ENCODE measurements at places on chromosomes 3 and 15. TPM values are rescaled to one million over a fixed set of nuclear protein-coding genes. Genes with fewer than 3 reads are reported as not detected.

GRCh38 chr3:168596175-168596823 is 500.6 kb upstream of the GOLIM4 start:
- DNase-seq, result no peak

- no peak for DNase-seq
These were observed 60.2 kb downstream of the SEMA5B start for GRCh38 chr3:122967356-122967755.

DNA sequence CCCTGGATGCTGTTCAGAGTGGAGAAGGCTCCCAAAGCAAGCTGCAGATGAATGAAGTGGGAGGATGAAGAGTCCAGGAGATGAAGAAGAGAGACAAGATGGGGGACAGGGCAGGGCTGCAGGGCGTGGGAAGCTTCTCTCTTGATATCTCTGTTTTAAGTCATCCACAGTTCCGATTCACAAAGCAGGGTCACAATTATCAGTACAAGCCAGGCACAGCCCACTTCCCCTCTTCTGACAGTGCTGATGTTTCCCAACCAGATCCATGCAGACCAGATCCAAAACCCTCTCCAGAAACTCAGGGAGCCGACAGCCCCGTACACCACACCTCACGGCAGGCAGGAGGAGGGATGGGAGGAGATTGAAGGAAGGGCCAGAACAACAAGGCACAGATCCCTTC is 31.1 kb downstream of the NTRK3 start:
- DNase-seq, result no peak

Gene BSN
- 0.30 TPM for total RNA-seq

Gene ZNF774
- total RNA-seq, result 4.9 TPM

Gene INSYN1
- total RNA-seq, result 168 TPM

Data from left ventricle myocardium superior (tissue), 1 donor.